GM13976 (cell line): ENCODE measurements at places on chromosomes 3 and 15.
A peak's percentile ranks its signal among the peaks of the same experiment; 100 is the strongest.

DNA sequence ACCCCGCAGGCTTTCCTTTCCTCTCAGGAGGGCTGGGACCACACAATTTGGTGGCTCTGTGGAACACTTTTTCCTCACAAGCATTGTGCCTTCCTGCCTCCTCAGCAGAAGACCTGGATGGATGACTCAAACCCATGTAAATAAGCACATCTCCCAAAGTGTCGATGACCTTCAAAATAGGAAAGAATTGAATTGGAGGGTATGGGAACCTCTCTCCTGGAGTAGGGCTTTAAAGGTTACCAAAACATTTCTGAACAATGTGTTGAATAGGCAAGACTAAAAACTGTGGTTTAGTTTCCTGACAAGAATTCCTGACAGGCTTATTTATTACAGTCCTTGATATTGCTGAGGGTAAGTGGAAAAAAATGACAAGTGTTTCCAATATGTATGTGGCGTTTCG is 118.2 kb downstream of the ALDH1A2 start:
- no peak for DNase-seq

GRCh38 chr15:72591361-72591760 is 63.1 kb upstream of the GOLGA6B start:
- no peak for DNase-seq

GRCh38 chr3:118587847-118588246 is 446.8 kb downstream of the IGSF11 start:
- no peak for DNase-seq

DNA sequence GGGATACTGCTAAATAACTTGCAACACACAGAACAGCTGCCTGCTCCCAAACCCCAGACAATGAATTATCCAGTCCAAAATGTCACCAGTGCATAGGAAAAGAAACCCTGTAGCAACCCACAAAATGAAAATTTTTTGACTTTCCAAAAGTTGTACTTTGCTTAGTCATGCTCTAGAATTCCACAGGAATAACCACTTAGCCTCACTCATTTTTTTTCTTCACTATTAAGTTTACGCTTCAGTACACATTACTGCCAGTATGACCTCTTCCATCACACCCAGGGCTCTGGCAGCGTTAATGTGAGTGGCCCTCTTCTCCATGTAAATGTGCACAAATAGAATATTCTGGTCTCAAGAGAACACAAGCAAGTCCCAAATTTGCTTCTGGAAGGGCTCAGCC is 259.8 kb downstream of the MAGI1 start:
- no peak for DNase-seq

- no peak for DNase-seq
These were observed 451 bp upstream of the STOML1 start for GRCh38 chr15:73992594-73992898.

GRCh38 chr15:33330931-33331330 is 20.2 kb downstream of the RYR3 start:
- no peak for DNase-seq

GRCh38 chr15:49145651-49146609 is 9.5 kb downstream of the COPS2 start:
- peak; percentile 21 for DNase-seq

DNA sequence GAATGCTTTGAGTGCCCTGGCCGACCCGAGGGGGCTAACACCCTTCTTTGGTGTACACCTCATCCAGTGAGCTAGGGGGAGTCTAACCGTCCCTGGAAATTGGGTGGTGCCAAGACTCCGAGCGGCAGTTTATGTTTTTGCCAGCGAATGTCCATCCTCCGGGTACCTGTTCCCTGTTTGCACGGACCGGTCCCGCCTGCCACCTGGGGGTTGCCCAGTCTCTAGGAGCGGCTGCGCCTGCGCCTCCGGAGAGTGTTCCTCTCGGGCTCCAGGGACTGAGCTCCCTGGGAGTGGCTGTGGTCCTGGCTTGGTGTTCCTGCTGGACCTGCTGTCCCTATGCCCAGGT is 913 bp upstream of the WNT7A start:
- DNase-seq = no peak

GRCh38 chr3:102178817-102179216 is 256.0 kb upstream of the ZPLD1 start:
- DNase-seq = no peak

DNA sequence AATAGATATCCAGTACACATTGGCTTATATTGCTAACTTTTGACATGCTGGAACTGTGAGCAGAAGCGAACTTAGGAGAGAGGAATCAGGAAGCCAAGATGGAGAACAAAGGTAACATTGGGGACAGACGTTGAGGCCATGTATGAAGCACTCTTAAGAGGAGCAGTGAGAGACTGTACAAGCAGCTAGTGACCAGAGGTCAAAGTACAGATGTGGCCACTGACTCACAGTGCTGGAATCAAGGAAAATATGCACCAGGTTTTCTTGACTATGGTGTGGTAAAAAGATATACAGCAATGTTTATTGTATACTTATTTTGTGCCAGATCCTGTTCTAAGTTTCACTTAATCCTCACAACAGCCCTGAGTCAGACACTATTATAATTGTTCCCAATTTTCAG is 2.0 kb upstream of the IL20RB start:
- DNase-seq = no peak

GRCh38 chr3:8085498-8085897 is 416.1 kb upstream of the LMCD1 start:
- DNase-seq = no peak

DNA sequence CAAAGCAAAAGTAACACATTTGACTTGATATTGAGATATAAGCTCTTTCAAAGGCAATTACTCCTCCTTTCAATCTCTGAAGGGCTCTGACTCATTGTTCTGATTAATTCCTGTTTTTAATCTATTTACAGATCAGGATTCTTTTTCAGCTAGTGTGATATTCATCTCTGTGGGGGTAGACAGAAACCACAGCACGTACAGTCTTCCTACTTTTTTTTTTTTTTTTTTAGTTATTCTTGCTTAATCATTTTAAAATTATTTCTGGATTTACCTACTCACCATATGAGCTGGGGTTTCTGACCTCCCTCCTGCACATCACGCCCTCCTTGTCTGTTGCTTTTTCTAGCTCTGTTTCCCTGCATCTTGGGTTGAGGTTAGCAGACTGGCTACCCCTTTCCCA is 1.4 kb downstream of the CNTN3 start:
- DNase-seq = no peak

- no peak for DNase-seq
These were observed 231.1 kb upstream of the COL8A1 start for GRCh38 chr3:99407257-99407656.

GRCh38 chr3:71978150-71978721 is 193.3 kb upstream of the PROK2 start:
- DNase-seq = peak; percentile 53

DNA sequence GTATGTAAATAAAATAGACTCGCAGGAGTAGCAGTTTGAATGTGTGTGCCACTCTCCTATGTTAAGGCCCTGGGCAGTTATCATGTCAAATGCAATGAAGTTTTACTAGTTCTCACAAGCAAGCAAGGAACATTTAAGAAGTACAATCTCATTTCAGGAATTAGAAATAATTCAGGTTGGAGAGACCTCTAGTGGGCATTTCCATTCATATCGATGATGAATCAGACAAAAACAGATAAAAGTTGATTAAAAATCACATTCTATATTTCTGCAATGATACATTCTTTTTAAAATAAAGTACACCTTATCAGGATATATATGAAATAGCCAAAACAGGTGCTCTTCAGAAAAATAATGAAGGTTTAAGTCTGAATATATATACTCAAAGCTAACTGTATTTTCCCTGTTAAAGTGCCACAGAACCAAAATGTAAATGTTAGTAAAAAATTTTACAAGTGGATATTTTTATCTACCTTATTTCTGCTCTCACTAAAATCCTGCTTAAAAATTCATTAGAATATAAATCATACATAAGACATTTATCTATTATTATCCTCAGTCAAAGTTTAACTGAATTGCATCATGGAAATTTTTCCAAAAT is 492.4 kb upstream of the FRG2C start:
- no peak for DNase-seq

DNA sequence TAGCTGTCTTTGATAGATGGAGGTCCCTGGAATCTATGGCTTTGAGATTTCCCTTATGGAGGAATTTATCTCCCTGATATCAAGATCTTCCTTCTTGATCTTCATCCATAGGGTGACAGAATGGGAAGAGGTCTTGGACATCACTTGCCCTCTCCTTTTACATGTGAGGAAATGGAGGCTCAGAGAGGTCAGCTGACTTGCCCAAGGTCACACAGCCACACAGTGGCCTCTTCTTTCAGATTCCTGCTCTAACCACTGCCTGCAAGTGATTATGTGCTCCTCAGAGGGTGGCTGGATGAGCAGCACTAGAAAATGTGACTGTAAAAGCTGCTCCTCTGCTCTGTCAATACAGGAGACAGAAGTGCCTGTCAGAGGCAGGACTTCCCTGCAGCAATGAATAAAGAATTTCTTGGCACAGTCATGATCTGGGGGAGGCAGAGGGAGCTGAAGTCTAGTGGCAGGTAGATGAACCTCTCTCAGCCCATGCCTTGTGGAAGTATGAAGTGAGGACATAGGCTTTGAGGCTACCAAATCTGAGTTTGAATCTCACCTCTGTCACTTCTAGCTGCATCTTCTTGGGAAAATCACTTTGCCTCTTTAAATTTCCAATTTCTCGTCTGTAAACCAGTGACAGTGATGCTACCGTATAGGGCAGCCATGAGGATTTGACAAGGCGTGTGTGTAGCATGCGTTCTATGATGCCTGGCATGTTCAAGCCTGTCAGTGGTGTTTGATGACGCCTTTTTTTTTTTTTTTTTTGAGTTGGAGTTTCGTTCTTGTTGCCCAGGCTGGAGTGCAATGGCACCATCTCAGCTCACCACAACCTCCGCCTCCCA is 12.0 kb downstream of the SSUH2 start:
- DNase-seq = no peak

DNA sequence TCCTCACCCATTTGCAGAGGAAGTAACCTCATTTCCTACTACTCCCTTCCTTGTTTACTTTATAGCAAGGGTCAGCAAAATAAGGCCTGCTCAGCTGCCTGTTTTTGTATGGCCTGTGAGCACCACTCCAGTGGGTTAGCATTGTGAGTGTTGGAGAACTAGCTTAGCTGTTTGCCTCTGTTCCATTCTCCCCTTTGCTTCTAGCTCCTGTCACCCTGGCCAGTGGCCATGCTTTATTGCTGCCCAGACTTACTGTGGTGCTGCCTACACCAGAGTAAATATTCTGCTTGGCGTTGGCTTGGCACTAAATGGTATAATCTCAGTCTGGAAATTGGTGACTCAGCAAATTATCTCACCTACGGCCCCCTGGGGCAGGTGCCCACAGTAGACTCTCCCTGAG is 8.8 kb downstream of the PDCD6IP start:
- no peak for DNase-seq

DNA sequence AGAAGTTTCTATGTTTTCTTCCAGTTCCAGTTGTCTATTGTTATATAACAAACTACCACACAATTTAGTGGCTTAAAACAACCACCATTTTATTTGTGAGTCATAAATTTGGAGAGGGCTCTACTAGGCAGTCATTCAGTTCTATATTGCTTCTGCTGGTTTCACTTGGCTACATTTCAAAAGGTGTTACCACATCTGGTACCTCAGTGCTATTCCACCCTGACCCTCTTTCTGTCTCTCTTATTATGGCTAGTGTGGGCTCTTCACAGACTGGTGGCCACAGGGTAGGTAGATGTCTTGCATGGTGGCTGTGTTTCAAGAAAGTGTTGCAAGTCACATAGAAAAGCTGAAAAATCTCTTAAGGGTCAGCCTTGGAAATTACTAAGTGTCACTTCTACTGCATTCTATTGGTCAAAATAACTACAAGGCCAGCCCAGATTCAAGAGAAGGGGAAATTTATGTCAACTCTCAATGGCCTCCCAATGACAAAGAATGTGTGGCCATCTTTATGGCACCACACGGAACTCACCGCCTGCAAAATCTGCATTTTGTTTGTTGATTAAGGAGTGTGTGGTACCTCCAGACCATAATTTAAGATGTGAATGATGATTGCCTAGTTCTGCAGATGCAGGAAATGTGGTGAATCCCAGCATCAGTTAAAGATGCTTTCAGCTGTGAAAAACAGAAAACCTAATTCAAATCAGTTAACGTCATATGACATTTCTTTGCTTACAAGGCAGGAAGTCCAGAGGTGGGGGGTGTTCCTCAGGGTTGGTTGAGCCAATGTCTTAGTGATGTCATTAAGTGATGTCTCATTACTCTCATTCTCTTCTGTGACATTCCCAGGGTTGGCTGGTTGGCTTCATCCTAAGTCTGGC is 105.8 kb upstream of the RASGRP1 start:
- DNase-seq = no peak

DNA sequence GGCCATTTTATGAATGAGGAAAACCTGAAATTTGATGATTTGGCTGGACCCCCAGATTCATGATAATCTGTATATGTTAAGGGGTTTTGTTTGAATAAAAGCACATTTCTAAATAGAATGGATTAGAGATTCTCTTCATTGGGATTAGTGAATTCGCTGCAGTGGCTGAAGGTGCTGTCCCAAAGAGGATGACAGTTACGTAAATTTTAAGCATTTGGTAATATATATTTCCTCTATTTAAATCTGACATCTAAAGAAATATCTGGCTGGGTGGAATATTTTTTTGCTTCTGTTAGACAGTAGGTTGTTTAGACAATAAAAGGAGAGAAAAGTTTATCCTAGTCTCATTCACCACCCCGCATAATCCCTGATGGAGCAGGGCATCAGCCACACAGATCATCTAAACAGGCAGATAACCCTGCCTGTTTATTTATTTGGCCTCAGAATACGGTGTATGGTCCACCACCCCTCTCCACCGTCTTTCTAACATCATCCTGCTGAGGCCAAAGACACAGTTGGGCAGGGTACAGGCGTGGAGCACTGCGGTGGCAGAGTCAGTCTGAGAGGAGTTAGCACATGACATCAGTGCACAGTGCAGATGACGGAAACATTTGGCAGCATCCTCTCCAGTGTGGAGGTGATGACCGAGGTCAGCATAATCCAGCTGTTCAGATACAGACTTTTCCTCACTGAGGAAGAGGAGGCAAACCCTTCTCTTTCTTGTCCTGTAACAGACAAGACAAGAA is 20.4 kb upstream of the NFKBIZ start:
- no peak for DNase-seq

DNA sequence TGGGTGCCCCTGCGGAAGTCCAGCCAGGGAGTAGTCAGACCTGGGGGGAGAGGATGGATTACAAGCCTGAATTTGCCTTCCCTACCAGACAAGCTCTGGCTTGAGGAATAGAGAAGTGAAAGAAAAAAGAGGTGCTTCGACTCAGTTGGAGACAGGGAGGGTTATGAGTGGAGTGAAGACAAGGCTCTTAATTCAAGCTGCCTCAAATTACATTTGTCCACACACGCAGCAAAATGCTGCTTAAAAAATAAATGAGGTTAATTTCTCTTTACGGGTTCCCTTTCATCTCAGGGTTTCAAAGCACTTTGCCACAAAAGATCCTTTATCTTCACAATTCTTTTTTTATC is 49.0 kb upstream of the SLC4A7 start:
- no peak for DNase-seq
